ENCODE measurements at places on chromosomes 5 and 9. TPM values are rescaled to one million over a fixed set of nuclear protein-coding genes. Genes with fewer than 3 reads are reported as not detected.

GRCh38 chr5:34608859-34609648 is 47.1 kb upstream of the RAI14 start:
- no peak for DNase-seq

GRCh38 chr9:112056996-112057395 is 118.1 kb downstream of the SUSD1 start:
- no peak for DNase-seq

DNA sequence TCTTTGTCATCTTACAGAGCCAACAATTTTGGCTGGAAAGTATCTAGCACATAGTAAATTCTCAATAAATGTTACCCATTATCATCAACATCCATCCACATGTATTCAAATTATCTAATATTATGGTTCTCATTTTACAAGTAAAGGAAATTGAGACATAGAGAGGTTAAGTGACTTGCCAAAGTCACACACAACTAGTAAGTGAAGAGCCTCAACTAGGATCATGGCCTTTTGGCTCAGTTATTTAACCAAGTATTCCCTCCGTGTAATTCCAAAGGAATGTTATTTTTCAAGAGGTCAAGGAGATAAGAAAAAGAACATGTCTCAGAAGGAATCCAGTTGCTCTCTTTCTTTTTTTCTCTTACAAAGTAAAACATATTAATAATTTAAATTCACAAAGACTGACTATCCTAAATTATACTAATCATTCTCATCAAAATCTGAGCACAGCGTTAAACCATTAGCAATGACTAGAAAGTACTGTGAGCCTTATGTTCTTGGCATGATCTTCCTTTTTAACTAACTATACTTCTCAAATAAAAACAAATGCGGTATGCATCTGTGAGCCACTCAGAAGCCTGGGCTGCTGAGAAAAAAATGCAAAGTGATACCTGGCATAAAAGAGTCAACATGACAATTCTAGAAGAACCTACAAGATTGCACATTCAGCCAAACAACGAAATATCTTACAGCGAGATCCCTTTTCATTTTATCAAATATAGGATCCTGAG is 350.9 kb downstream of the GLIS3 start:
- DNase-seq: no peak

NADK2 gene
- total RNA-seq: 85.2 TPM

NSG2 gene
- 942 TPM for total RNA-seq

CCNI2 gene
- total RNA-seq: 1.6 TPM

PPP2R2B gene
- 136 TPM for total RNA-seq

- no peak for DNase-seq
Measured at GRCh38 chr5:35336230-35336629, 105.9 kb upstream of the PRLR start.

GRCh38 chr5:63961125-63961597 is 1.1 kb downstream of the HTR1A start:
- no peak for DNase-seq

DNA sequence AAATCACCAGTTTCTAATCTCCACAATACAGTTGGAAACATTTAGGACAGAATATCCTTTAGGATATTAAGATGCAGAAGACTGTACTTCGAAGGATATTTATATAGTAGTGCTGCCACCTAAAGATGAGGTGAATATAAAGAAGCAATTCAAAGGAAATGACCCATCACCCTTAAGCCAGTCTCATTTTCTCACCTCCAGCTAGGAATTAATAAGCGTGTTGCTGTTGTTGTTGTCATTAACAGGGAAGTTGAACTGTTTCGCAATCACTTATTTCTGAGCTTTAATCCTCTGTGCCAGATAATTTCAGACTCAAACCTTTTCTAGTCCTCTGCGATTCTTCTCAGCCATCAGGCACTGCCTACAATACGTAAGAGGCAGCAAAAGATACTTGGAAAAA is 7.8 kb upstream of the PURA start:
- no peak for DNase-seq

DNA sequence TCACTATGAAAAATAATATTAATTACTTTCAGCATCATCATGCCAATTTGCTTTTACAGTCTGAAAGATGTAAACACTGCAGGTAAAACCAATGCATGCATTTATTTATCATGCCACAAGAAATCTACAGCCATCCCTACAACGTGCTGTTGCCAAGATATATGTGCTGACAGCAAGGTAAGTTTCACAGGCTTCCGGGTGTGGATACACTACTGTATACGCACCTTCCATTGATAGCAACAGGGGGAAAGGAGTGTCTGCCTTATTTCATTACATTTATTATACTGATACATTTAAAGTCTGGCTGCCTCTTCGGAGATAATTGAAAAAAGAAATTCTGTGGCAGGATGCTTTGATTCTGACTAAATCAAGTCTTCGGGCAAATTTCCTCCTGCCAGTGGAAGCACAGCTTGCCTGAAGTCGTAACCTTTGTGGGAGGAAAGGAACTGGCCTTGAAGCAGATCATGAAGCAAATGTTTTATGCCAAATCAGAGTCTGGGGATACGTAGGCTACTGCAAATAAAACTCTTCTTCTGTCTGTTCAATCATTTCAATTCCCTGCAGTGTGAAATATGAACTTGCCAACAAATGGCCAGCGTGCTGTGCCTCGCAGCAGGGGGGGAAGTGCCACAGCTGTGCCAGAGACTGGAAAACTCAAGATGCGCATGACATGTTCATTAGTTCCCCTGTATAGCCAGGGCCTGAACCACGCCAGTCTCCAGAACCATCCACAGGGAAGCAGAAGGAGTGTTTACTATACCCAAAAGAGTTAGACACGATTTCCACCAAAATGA is 268.1 kb downstream of the EFNA5 start:
- DNase-seq: no peak

DNA sequence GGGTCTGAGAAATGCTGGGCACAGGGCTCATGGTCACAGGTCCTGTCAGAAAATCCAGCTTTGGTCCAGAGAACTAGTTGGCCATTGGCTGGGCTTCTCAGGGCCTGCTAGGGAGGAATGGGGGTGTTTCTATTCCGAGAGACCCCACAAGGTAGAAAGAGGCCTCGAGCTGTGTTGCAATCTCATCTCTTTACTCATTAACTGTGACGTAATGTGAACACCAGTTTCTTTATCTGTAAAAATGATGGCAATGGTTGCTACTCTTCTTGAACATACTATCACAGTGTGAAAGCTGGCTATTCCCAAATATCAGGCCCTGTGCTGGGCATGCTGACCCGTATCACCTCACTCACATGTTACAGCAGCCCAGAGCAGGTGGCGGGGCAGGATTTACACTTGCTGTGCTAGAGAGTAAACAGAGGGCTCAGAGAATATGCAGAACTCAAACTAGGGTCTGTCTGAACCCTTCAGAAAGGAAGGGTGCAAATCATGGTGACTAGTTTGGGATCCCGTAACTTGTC is 35.7 kb upstream of the SLC25A51 start:
- DNase-seq: no peak

- DNase-seq: no peak
Measured at GRCh38 chr5:153516504-153517240, 26.2 kb downstream of the GRIA1 start.

DNAJC21 gene
- 21.2 TPM for total RNA-seq

DNA sequence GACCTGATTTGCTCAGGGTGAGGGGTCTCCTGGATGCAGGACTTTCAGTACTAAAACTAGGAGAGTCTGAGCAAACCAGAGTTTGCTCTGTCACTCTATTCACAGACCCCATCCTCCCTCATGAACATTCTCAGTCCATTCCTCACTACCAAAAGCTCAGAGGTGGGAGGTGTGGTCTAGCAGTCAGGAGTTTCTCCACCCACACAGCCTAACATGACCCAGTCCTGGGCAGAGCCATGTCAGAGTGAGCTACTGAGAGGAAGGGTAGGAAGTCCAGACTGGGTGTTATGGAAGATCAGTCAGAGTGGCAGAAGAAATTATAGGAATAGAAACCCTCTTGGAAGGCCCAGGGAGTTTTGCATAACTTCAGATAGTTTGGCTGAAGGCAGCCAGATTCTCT is 113.3 kb upstream of the GRAMD2B start:
- no peak for DNase-seq

CDC20B gene
- not detected for total RNA-seq

DNA sequence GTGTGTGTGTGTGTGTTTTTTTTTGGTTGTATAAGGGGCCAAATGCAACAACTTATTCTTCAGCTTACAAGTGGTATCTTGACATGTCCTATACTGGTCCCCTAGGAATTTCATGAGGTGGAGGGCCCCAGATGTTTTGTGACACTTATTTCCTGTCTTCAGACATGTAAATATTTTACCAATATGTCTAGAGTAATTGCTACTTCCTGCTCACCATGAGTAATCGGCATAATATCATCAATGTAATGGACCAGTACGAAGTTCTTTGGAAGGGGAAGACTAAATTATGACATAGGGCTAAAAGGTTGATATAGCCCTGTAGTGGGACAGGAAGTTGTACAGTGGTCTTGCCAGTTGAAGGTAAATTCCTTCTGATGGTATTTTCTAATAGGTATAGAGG is 3.7 kb upstream of the OTULIN start:
- DNase-seq: no peak

IL9 gene
- total RNA-seq: not detected

Measured in frontal cortex (tissue), 4 donors.